ENCODE measurements at places on chromosomes 3 and 15.

DNA sequence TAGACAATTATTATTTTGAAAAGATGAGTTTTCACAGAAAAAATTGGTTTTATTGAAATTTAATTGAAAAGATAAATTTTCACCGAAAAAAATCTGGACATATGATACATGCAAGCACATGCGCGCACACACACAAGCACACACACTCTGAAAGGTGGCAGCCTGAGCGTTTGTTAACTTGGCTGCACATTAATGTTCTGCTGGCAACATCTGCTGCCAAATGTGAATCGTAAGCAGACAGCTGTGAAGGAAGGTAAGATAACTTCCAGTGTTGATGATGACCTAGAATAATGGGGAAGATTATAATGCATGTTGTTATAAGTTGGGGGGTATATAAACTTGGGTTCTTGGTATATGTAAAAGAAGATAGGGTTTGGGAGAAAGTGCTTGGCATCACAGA lies 18.4 kb upstream of the CMTM7 start:
- DNase-seq = no peak

DNA sequence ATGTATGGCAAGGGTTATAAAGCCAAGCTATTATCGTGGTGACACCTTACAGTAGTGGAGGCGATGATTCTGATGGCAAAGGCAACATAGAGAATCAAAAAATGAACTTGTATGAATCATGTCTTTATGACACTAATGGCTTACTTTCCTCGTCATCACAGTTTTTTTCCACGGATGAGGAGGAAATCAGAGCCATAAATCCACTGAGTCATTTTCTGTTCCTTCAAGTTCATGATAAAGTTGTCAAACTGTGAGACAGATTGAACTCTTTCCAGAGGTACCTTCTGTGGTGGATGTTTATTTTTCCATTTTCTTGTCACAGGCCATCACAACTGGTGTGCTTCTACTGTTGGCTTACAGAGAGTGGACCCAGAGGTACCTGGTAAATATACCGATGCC lies 8.5 kb downstream of the TMEM212 start:
- no peak for DNase-seq

GRCh38 chr15:77426871-77427270 lies 6.2 kb downstream of the HMG20A start:
- no peak for DNase-seq

- no peak for DNase-seq
Observed at GRCh38 chr15:39944726-39945125, 10.8 kb downstream of the EIF2AK4 start.

- no peak for DNase-seq
Observed at GRCh38 chr3:194220901-194221326, 85.0 kb downstream of the HES1 start.

GRCh38 chr15:80557441-80558234 lies 137.5 kb upstream of the ABHD17C start:
- no peak for DNase-seq

DNA sequence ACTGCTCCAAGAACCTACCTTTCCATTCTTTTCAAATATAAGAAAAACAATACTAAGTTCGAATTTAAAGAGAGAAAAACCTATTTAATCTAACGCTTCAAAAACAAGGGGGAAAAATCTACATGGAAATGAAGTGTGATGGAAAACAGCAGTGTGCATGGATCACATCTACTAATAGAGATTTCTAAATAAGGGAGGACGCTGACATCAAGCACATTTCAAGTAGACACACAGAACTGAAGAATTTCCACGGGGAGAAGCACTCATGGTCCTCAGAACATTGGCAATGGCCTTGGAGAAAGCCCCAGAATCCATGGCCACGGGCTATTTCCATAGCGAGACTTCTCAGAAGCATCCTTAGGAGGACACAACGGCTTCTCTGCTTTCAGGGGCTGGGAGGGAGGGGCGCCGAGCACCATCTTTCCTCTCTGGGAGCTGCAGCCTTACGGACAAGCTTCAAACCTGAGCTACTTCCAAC lies 1.0 kb downstream of the TASOR start:
- DNase-seq = no peak

- no peak for DNase-seq
Observed at GRCh38 chr3:110608566-110608965, 463.1 kb upstream of the NECTIN3 start.

- DNase-seq = peak; percentile 3
Observed at GRCh38 chr15:69380100-69380725, 33.9 kb upstream of the KIF23 start.

GRCh38 chr3:169509780-169510692 lies 153.5 kb downstream of the MECOM start:
- DNase-seq = no peak

GRCh38 chr3:23333633-23334032 lies 130.5 kb downstream of the UBE2E2 start:
- DNase-seq = no peak

- no peak for DNase-seq
Observed at GRCh38 chr15:96002890-96003859, 327.3 kb upstream of the NR2F2 start.

- no peak for DNase-seq
Observed at GRCh38 chr15:58425185-58425584, 6.6 kb upstream of the LIPC start.

- DNase-seq = no peak
Observed at GRCh38 chr15:82040862-82041261, 5.0 kb downstream of the MEX3B start.

DNA sequence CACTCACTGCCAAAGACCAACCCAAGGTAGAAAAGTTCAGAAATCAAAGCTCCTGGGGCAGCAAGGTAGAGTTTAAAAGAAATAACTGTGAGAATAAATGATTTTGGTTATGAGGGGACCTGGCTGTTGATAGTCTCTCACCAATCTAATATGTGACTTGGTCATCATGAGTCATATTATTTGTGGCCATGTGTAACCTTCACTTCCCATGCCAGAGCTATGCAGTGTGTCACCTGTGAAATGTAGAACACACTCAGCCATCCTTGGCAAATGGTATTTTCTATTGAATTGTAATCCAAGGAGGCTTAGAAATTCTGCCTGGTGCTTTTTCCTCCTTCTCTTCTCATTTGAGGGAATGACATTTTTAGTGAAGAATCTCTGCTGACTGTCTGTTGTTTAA lies 184.2 kb upstream of the STAC start:
- DNase-seq = no peak

DNA sequence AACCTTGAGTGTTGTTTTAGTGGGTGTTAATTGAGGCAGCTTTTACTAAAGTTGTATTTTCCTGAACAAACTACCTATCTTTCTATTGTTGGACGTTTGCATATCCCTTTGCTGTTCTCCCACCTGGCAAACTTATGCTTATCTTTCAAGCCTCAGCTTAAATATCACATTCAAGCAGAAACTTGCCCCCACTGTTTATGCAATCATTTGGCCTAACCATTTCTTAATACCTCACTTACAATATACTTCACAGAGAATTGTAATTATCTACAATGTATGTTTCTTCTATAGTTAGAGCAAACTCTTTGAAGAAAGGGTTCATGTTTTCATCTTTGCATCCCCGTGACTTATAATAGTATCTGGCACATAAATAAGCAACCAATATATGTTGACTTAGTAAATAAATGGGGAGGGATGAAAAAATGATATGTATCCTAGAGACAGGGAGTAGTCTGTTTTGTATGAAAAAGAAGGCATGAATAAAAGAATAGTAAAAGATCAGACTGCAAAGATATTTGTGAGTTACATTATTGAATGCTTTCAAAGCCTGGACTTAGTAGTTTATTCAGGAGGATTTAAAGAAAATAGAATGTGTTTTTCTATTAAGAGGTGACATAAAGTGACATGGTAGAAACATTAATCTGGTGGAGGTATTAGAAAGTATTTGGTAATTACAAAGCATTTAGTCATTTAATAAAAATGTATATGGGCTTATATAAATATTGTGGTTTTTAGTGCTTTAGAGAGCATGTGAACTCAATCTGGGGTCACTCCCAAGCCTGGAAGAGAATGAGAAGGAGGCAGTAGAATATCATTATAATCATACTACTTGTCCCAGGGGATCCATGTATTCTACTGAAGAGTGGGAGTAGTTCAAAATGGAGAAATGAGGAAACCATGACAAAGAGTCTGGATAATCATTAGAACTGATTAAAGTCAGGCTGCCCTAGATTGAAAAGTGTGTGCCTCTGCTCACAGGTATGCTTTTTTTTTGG lies 60.0 kb upstream of the DCBLD2 start:
- DNase-seq = no peak

DNA sequence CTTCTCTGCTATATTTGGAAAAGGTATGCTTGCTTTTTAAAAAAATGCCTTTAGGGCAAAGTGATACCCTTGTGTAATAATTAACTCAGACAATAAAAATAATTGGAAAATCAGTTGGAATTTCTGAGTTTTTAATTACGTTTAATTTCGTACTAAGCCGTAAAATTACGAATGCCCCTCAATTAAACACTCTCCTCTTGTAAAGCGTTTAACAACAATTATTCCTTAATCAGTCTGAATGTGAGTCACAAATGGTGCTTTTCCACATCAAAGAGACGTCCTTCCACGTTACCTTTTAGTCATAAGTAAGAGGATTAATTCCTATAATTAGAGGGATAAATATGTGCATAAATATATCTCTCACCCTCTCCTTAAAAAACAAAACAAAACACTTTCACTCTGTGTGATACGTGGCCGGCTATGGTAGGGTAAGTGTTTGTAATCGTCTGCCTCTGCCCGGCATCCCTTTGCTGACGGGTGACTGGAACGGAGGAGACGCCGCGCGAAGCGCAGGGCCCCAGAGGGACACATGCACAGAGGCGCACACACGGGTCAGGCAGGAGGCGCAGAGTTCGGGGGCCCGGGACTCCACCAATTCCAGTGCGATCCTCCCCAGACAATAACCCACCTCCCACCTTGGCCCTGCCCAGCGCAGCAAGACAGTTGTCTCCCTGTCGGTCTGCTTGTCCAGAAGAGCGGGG lies 9.7 kb upstream of the MEIS2 start:
- DNase-seq = no peak

DNA sequence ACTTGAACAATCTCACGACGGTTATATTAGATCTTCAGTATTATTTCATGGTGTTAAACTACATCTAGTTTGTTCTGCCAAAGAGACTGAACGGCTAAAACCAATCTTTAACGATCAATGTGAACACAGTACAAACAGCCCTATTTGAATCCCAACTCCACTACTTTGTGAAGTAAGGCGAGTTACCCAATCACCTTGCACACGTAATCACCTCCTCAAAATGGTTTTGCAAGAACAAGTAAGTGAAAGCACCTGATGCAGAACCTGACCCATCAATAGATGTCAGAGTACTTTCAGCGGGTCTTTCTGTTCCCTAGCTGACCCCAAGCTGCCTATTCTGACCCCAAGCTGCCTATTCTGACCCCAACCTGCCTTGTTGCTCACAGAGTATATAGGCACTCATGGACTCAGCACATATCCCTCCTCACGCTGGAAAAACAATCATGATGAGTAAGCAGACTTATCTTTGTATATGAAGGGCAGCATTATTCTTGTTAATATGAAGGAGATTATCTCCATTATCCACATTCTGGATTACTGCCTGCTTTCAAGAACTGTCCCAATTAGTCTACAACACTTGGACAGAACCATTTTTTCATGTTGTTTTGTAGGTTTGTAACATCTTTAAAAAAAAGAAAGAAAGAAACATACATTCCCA lies 3.7 kb downstream of the KPNA1 start:
- DNase-seq = no peak

GRCh38 chr3:30666572-30667279 lies 60.3 kb downstream of the TGFBR2 start:
- peak; percentile 4 for DNase-seq

DNA sequence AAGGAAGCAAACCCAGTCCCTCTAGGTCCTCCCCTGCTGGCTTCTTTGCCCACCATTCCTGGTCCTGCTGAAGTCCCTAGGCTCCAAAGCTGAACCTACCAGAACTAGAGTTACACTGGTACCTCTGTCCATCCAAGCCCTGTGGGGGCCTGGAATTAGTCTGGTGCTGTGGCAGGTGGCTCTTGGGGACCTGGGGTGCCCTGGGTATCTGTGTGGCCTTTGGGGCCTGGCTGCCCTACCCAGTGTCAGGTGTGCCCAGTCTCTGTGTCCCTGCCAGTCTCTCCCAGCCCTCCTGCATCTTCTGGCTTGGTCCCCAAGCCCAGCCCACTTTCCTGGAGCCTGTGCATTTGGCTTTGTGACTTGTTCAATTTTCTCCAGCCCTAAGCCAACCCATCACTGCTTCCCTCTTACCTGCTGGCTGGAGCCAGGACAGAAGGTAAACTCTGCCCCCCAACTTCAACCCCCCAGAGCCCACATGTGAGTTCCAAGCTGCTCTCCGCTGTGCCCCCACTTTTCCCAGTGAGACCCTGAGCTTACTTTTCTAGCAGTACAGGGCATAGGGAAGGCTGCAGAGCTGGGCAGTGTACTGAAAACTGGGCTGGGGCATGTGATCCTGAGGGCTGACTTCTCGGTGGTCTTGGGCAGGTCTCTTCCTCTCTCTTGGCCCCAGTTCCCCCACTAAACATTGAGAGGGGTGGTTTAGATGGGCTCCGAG lies 28.3 kb upstream of the HHATL start:
- no peak for DNase-seq

DNA sequence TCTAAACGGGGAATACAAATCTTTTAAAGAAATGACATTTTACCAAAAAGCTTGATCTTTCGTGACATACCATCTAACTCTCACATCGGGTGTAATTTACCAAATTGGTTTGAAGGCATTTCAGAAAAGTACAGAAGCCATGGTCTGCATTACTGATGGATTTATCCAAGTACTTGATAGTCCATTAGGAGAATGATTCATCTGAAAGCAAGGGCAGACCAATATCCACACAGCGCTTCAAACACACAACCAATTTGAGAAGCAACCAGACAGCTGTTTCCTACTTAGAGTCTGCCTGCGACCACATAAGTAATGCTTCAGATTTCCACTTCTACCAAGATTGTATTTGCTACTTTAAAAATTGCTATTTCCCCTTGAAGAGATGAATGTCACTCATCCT lies 697.6 kb upstream of the ALCAM start:
- DNase-seq = peak; percentile 16

DNA sequence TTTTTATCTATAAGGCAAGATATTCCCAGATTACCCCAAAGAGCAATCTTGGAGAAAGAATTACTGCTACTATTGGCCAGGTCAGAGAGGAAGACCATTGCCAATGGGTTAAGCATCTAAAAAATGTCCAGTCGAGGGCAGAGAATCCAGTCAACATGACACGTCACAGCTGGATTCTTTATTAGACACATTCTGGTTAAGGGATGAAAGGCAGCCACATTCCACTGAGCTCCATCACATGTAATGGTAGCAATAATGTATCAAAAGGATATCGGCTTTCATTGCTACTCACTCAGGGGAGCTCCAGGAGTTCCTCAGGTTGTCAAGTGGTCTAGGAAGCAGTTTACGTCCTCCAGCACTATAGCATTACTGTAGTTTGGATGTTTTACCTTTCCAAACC lies 421.1 kb downstream of the PLOD2 start:
- no peak for DNase-seq

GRCh38 chr3:20201143-20201542 lies 15.1 kb upstream of the SGO1 start:
- no peak for DNase-seq

DNA sequence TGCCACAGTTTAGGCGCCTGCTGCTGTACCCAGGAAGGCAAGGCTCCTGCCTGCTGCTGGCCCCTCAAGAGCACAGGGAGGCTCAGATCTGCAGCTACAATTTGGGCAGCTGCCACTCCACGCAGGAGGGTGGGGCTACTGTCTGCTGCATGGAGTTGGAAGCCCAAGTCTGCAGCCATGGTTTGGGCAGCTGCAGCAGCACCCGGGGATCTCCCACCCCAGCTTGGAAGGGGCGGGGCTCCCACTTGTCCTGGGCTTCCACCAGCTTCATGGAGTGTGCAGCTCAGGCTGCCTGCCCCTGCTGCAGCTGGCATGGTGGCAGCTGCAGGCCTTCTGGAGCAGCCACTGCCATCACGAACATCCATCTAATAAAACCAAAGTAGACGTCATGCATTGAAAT lies 512.9 kb downstream of the PYDC2 start:
- no peak for DNase-seq
